ENCODE measurements at places on chromosomes 6 and 20. TPM values are rescaled to one million over a fixed set of nuclear protein-coding genes. Genes with fewer than 3 reads are reported as not detected.

- DNase-seq: no peak
- no peaks in the 10 kb centered on the region for H3K36me3 ChIP-seq
- H3K4me3 ChIP-seq: no peak overlapping the region
- no peak overlapping the region for H3K27ac ChIP-seq
Measured at GRCh38 chr6:62775427-62776022, 435.7 kb upstream of the FKBP1C start.

DNA sequence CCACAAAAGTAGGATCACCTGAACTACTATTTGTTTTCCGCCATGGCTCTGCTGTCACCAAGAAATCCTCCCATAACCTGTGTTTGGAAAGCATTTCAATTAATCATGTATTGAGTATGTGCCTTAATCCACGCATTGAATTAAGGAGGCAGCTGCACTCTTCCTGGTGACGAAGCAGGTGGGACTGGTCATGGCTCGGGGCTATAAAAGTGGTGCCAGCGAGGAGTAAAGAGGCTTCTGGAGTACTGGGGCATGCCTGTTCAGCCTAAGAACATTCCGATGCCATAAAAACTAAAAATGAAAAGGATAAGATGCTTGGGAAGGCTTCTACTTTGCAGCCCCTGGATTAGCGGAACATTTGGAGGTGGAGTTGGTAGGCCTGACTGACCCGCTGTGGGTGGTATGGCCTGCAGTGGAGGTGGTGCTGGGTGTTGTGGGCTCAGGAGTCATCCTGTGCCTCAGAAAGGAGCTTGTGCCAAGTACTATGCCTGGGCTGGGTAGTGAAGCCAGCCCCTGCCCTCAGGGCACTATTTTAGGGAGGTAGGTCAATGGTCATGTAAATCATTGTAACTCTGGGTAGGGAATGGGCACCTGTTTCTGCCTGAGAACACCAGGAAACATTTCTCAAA is 110.5 kb downstream of the B3GAT2 start:
- DNase-seq: no peak
- no peaks in the 10 kb centered on the region for H3K27me3 ChIP-seq
- no peak overlapping the region for H3K4me3 ChIP-seq
- H3K36me3 ChIP-seq: peaks cover 1% of the 10 kb centered on the region
- no peaks in the 10 kb centered on the region for H3K4me1 ChIP-seq

Gene CNR1
- not detected for total RNA-seq

- peaks cover 3% of the 10 kb centered on the region for H3K36me3 ChIP-seq
- H3K4me3 ChIP-seq: peak overlapping the region; percentile 0
- H3K4me1 ChIP-seq: peaks cover 31% of the 10 kb centered on the region
- peak overlapping the region; percentile 1 for H3K27ac ChIP-seq
- no peak for DNase-seq
Measured at GRCh38 chr6:27669624-27670301, 196.9 kb upstream of the ZNF184 start.

GRCh38 chr20:48962421-48962820 is 40.9 kb downstream of the ARFGEF2 start:
- H3K4me1 ChIP-seq: peaks cover 4% of the 10 kb centered on the region
- peaks cover 16% of the 10 kb centered on the region for H3K36me3 ChIP-seq

DNA sequence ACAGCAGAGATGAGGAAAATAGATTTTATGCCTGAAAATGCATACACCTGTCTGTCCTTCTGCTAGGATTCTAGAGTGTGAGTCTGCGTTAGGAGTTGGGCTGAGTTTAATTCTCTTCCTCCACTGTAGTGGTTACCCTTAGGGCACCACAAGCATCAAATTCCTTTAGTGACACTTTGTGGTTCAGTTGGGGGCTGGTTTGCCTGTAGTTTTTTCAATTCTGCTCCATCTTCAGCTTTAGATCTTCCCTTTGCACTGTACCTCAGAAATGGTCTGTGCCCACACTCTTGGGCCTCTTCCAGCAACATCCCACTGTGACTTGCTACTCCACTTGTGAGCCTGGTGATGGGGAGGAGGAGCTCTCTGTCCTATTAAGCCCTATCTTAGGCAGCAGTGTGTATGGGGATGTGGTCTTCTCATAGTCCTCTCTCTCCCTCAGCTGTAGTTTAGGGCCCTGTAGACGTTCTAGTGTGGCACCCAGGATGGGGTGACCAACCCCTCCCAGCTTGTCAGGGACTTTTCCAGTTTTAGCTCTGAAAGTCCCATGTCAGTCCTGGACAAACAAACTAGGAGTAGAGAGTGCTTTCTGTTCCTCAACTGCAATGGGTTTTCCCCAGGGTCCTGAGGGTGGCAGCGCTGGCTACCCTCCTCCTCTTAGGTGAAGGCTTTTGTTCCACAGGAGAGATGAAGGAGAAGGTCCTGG is 19.7 kb upstream of the OGFRL1 start:
- DNase-seq: no peak
- H3K27me3 ChIP-seq: peaks cover 7% of the 10 kb centered on the region
- no peaks in the 10 kb centered on the region for H3K36me3 ChIP-seq
- no peak overlapping the region for H3K4me3 ChIP-seq
- no peaks in the 10 kb centered on the region for H3K4me1 ChIP-seq

GRCh38 chr20:17856837-17857605 is 111.6 kb downstream of the SNX5 start:
- H3K36me3 ChIP-seq: no peaks in the 10 kb centered on the region
- H3K27ac ChIP-seq: no peak overlapping the region
- H3K4me1 ChIP-seq: peaks cover 12% of the 10 kb centered on the region
- H3K4me3 ChIP-seq: no peak overlapping the region
- H3K27me3 ChIP-seq: peaks cover 6% of the 10 kb centered on the region

Gene RIN2
- total RNA-seq: not detected

Gene SALL4
- total RNA-seq: not detected

DNA sequence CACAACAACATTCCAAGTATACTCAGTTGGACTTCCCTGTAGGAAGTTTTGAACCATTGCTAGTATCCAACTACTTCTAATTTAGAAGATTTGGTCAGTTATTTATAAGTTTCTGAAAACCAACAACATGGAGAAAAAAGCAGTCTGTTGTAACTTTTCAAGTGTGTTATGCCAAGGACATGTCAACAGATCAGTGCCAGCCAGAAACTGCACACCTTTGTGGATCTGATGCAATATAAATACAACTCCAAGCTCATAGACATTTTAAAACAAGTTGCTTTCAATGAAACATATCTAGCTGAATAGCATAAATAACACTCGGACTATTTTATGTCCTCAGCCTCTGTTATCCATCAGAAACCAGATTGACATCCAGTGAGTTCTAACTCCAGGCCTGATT is 58.3 kb upstream of the CARMIL1 start:
- H3K27ac ChIP-seq: no peak overlapping the region
- H3K36me3 ChIP-seq: no peaks in the 10 kb centered on the region
